ENCODE measurements at places on chromosomes 13 and 19.

DNA sequence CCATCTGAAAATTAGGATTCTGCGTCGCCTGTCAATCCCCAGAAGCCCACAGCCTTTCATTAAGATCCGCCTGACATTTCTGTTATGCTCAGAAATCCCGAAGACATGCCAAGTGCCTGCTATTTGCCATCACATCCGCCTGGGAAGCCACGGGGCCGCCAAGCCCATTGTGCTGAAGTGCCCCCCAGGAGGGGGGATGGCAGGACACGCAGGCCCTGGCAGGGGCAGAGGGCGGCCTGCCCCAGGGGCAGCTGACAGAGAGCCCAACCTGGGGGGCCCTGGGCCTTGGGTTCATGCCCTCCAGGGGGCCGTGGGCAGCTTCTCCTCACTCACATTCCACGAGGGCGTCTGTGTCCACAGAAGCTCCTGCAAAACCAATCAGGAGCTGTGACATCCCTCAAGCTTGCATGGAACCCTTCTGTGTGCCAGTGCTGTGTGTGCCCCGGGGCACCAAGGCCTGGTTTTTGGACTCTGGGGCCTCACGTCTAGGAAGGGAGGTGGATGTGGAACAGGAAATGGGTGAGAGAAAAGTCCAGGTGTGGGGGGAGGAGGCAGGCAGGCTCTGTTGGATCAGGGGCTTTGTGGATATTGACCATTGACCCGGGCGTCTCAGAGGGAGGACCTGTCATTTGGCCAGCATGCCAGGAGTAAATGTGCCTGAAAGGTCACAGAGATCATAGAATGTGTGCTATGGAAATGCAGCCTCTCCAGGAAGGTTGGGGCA is 122.9 kb downstream of the URI1 start:
- DNase-seq, result no peak

GRCh38 chr13:30805132-30805537 is 69.8 kb downstream of the ALOX5AP start:
- DNase-seq, result no peak

DNA sequence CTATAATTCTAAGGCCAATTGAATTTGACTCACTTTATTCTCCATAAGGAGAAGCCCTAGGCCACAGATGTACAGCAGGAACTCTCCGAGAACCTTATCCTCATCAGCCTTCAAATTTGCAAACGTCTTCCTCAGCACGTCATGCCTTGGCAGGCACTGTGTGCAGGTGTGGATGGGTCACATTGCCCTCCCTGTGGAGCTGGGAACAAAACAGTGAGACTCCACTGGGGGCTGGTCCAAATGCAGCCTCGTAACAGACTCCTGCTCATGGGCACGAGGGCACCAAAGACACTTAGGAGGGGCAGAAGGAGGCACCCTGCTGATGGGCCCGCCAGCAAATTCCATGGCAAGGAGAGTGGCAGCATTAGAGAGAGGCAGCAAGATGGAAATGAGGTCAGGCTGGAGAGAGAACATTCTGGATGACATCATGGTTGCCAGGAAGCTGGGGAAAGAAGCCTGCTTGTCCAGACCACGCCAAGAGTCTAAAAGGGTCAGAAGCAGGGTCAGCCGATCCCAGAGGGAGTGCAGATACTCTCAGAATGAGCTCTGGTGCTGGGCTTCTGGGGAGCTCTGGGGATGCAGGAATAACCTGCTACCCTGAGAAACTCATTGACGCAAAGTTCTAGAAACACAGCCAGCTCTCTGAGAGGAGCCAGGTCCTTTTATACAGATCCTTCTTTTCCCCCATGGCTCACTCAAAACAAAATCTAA is 242.2 kb downstream of the B3GLCT start:
- DNase-seq, result no peak

GRCh38 chr13:44120849-44121755 is 241.4 kb downstream of the LACC1 start:
- no peak for DNase-seq

- no peak for DNase-seq
Measured at GRCh38 chr13:103884101-103884723, 818.0 kb upstream of the SLC10A2 start.
